Kidney glomerular epithelial cell (primary cell): ENCODE measurements at places on chromosomes 1 and 21.
A peak's percentile ranks its signal among the peaks of the same experiment; 100 is the strongest.

- DNase-seq = no peak
Observed at GRCh38 chr1:48040154-48040553, 43.0 kb upstream of the TRABD2B start.

- DNase-seq = no peak
Observed at GRCh38 chr21:42763581-42764442, 110.4 kb downstream of the PDE9A start.

DNA sequence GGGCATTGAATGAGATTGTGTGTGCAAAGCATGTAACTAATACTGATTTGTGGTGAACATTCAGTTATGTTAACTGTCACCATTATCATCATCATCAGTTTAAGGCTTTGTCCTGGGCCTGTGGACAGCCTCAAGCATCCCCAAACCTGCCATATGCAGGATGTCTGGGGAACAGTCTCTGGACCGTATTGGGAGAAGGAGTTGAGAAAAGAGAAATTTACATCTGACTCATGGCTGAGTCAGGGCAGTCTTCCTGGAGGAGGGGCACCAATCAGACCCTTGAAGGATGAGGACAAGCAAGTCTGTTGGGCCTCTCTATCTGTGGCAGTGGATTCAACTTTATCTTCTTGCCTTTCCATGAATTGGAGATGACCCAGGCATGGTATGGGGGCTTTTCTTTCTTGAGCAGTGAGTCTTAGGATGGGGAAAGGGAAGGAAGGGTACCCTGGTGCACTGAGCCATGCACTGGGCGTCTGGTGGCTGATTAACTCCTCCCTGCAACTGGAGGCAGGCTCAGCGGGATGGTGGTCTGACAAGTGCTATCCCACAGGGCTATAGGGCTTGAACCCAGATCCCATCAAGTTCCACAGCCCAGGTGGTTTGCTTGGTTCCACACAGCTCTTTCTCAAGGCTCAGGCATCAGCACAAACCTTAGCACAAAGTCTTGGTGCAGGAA is 2.9 kb downstream of the PADI3 start:
- peak; percentile 33 for DNase-seq

DNA sequence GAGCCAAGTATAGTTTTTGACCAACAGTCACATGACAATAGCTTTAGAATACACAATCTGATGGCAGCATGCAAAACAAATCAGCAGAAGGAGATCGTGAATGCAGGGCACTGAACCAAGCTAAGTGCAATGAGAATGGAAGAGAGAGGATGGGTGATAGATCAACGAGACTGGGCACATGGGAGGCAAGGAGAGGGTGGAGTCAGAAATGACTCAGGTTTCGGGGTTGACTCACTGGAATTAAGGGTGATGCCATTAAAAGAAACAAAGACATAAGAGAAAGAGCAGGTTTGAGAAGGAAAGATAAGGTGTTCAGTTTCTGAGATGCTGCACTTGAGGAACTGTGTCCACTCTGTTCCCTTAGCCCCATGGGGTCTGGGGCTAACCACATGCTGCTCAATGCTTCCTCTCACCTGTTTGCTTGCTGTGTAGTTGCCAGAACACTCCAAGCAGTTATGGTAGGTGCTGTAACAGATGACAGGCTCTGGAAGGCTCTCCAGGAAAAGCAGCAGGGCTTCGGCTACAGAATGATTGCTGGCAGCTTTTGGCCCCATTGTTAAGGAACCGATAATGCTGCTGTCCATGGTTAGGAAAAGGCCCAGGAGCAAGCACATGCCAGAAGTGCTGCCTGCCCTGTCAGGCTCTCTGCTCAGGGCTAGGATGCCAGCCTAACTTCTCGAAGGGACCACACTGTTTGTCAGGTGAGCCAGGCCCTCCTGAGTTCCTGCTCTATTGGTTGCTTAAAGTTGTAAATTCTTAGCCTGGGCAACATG is 6.1 kb upstream of the MTF1 start:
- DNase-seq = no peak

DNA sequence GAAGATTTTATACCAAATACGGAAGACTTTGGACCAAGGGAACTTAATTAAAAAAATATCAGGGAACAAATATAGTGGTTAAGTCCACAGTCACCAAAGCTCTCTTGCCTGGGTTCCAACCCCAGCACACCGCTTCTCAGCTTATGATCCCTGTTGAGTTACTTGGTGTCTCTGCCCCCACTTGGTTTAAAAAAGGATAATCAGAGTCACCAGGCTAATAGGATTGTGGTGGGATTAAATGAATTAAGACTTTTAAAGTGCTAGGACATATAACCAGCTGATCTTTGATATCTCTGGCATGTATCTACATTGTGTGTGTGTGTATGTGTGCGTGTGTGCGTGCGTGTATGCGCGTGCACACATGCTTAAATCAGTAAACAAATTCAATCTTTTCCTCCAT is 474.7 kb upstream of the DAB1 start:
- DNase-seq = no peak

GRCh38 chr21:41953831-41954653 is at the start of gene C2CD2:
TSS of gene C2CD2 (minus strand) at chr21:41954018. CDS start at chr21:41953648, 370 bp downstream.
- DNase-seq = peak; percentile 43

- DNase-seq = no peak
Observed at GRCh38 chr1:106680776-106681344, 375.6 kb upstream of the PRMT6 start.

- peak; percentile 59 for DNase-seq
Observed at GRCh38 chr1:39539252-39539790, 37.3 kb downstream of the PABPC4 start.

DNA sequence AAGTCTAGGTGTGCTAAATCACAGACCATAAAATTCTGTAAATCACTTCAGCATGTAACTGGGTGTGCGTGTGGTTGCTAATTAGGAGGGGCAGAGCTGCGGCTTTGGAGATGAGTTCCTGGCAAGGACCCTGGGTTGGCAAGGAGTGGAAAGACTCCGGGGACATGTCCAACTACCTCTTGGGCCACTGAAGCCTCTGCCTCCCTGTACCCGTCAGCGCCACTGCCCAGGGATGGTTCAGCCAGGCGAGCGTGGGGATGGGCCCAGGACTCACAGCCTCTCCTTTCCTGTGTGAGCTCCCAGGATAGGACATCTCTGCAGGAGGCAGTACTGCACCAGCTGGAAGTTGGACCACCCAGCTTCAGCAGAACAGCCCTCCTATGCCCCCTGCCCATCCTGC is 386.4 kb upstream of the VAMP3 start:
- DNase-seq = no peak

- DNase-seq = peak; percentile 30
Observed at GRCh38 chr1:41812051-41812450, 106.7 kb downstream of the HIVEP3 start.

GRCh38 chr21:38837806-38838461 is 32.2 kb downstream of the ETS2 start:
- no peak for DNase-seq

GRCh38 chr1:116842654-116843053 is 67.1 kb upstream of the PTGFRN start:
- no peak for DNase-seq

DNA sequence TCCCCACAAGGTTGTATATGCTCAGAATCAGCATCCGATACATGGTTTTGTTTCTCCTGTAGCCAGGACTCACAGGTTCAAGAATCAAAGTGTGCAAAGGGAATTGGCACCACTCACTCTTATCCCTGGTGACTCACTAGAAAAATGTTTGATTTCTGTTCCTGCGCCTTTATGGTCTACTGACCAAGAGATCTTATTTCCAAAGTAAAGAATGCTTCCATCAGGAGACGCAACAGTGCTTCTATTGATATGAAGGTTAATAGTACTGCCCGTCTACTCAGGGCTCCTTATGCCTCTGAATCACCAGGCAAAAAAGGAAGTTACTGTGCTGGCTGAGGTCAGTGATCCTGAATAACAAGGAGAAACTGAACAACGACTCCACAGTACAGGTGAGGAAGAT is 1392.0 kb upstream of the PRMT6 start:
- peak; percentile 87 for DNase-seq

DNA sequence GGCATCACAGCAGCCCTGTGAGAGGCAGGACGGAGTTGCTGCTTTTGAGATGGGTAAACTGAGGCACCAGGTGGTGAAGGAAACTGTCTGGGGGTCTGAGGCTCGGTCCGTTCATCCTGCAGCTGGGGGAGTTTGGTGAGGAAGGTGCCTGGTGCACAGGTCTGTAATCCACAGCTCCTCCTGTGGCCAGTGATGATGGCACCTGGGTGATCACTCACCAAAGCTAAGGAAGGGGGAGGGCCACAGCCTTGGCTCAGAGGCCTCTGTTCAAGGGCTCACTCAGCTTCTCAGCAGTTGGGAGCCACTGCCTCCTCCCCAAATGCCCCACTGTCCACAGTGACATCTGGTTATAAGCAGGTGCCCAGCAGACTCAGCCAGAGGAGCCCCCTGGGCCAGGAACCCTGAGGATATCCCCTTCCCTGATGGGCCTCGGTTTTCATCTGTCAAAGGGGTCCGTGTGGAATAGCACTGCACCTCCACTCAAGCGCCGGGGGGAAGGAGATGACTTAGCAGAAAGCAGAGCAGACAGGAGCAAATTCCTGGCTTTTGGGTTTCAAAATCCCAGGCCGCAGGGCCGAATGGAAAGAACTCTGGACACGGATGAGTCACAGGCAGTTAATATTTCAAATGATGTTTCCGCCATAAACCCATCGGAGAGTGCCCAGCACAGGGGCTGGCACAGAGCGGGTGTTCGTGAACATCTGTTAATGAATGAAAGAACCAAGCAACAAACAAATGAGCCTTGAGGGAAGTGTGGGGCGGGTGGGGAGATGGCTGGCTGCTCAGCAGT is 82.8 kb downstream of the DMRTB1 start:
- DNase-seq = peak; percentile 90

DNA sequence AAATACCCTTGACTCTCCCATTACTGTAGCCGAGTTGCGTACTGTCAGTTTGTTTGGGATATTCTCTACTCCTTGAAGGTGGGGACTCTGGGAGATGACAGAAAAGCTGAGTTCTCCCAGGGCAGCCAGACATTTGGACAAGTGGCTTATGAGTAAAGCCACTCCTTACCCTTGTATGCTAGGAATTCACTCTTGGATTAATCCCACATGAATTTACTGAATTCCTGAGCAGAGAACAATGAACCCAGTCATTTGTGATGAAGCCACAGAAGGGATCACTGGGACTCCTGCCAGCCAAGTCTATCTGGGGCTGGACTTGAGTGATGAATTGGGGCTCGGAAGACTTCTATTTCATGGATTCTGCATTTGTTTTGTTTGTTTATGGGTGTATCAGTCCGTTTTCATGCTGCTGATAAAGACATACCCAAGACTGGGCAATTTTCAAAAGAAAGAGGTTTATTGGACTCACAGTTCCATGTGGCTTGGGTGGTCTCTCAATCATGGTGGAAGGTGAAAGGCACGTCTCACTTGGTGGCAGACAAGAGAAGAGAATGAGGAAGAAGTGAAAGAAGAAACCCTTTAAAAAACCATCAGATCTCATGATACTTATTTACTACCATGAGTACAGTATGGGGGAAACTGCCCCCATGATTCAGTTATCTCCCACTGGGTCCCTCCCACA is 25.1 kb downstream of the C1orf116 start:
- peak; percentile 92 for DNase-seq

DNA sequence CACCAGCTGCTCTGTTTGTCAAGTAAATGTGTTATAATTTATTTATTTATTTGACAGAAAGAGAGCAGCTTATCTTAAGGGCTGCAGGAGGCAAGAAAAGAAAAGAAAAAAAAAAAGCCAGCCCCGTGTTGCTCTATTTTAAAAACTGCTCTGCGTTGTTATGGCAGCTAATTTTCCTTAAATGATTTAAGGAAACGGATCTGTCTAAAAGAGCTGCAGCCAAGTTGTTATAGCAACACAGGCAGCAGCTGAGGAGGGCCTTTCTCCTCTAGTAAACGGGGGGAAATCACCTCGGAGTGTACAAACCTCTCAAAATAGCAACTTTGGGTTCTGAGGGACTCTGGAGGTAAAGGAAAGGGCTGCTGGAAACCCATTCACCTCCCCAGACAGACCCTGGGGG is 149.2 kb downstream of the BEND5 start:
- DNase-seq = no peak

DNA sequence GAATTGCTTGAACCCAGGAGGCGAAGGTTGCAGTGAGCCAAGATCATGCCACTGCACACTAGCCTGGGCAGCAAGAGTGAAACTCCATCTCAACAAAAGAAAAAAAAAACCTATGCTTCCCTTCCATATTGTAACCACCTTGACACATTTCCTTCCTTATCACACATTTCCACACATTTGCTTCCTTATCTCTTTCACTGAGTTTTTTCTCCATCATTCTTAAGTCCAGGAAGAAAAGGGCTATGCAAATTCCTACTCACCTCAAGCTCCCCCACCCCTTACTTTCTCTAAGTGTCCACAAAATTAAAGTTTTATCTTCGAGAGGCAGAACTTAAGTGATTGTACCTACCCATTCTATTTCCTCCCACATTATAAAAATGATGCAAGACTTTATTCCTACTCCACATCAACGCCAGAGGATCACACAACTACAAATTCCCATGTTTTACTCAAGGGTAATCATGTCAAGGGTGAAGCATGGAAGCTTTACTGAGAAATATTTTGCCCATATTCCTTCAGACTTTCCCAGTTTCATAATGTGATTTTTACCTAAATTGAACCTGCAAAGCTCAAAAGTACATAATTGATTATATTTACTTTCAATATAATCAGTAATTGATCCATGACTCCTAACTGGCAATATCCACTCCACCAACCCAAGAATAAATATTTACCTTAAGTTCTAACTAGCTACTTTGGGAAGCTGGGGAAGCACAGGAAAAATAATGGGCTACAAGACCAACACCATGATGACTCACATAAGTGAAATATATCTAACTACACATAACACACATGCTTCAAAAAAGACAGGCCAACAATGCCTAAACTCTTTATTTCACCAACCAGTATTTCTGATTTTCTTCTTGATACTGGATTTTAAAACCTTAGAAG is 9.3 kb downstream of the WDR77 start:
- no peak for DNase-seq

- DNase-seq = no peak
Observed at GRCh38 chr1:30452925-30453324, 270.5 kb downstream of the MATN1 start.

DNA sequence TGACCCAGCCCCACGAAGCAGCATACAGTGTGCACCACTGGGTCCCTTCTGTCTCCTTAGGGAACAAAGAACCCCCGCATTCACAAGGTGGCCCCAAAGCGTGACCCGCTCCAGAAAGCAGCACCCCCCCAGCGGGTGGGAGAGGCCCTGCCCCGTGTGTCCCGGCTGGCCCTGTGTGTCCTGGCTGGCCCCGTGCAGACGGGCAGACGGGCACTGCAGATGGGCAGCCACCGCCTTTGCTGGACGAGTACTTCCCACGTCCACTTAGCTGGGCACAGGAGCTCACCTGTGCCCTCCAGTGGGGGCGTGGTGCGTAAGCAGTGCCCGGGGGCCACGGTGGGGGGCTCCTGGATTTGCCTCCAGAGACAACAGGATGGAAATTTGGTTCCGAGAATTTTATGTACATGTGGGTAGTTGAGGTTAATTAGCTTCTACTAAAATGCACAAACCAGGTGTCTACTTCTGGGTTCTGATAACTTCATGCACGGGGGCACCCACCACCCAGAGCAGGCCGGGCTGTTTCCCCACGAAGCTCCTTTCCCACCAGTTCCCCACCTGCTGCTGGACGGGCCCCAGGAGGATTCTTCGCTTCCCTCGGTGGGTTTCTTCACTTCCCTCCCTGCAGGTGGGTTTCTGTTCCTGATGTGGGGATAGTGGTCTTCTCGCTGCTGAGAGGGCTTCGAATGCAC is 33.2 kb upstream of the SLC19A1 start:
- no peak for DNase-seq

- DNase-seq = no peak
Observed at GRCh38 chr1:10328180-10328963, 70.5 kb upstream of the PGD start.

GRCh38 chr1:209224886-209225285 is 358.6 kb upstream of the CAMK1G start:
- no peak for DNase-seq

GRCh38 chr1:115710859-115711624 is 57.5 kb downstream of the CASQ2 start:
- no peak for DNase-seq
